Prostate gland (tissue), 2 donors: ENCODE measurements at places on chromosomes 7 and 10.

DNA sequence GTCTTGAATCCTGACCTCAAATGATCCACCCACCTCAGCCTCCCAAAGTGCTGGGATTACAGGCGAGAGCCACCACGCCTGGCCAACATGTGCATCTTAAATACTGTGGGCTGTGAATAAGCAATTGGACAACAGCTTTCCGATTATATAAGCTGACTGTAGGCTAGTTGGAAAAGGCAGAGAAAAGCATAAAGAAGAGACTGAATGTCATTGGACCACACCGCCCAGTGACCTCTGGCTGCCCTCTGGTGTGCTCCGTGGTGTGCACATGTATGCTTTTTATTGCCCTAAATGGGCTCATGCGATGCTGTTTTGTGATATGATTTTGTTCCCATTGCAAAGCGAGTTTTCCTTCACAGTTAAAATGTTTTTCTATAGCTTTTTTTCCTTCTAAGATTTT lies 15.4 kb upstream of the CSGALNACT2 start:
- DNase-seq = no peak

DNA sequence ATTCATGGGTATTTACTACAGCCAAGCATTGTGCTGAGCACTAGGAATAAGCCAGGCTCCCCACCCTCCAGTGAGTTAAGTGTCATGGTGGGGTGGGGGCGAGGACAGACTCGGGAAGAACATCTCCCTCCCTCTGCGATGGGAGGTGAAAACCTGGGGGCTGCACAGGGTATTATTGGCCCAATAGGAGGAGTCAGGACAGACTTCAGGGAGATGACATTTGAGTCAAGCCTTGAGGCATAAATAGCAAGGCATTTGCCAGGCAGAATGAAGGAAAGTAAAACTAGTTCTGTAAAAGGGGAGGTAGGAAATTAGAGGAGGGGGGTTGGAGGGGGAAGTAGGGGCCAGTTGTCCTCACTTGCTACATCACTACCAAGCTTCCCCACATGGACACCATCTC lies 18.9 kb downstream of the NKX2-3 start:
- no peak for DNase-seq

DNA sequence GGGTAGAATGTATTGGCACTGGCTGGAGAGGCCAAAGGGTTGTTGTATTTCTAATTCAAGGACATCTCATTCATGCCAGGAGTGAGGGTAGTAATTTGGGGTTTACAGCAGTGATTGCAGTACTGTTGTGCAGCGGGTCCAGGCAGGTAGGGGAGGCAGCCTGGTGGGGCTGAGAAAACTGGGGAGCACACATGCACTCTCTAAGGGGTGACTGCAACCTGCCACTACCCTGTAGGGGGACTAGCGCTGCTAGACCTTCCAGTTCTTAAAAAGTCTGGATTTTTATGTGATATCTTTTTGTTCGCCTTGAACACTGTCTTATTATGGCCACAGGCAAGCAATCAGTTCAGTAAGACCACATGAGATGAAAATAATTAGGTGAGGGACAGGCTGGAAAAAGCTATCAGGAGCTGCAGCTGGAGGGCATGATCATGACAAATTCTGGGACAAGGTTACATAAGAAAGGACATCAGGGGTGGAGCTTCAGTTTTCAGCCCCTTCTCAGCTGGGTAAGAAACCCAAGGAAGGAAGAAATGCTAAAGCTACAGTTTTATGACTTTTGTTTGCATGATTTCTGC lies 149.0 kb downstream of the ARHGAP21 start:
- no peak for DNase-seq

DNA sequence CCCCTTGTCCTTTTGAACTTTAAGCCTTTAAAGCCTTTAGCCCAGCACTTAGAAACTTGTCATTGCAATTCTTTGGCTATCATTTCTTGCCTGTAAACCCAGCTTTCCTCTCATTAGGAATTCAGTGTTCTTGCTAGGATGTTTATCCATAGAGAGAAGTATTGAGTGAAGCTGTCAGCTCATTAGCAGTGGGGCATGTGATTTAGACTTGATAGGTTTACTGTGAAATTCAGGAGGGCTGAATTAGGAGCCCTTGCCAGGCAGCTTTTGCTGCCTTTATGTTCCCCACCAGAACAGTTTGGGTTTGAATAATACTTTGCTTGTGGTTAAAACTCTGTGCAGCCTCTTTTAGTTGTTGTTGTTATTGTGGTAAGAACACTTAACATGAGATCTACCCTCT lies 39.5 kb downstream of the LHFPL3 start:
- no peak for DNase-seq

- DNase-seq = no peak
These were observed 17.1 kb upstream of the TMEM120A start for GRCh38 chr7:76011442-76011861.

DNA sequence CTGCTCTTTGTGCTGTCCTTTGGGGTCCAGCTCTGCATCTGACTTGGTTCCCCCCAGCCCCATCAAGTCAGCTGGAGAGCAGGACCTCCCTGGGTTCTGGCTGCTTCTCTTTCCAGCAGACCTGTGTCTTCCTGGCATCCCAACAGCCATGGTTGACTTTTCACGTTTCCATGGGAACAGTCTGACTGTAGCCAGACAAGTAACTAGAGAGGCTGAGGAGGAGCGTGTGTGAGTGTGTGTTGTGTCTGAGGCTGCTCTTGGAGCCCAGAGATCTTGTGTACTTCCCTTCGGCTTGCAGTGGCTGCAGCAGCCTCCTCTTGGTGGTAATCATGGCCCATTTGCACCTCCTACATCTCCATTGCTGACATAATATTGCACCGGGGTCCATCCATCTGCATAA lies 332.0 kb downstream of the RPS24 start:
- no peak for DNase-seq

DNA sequence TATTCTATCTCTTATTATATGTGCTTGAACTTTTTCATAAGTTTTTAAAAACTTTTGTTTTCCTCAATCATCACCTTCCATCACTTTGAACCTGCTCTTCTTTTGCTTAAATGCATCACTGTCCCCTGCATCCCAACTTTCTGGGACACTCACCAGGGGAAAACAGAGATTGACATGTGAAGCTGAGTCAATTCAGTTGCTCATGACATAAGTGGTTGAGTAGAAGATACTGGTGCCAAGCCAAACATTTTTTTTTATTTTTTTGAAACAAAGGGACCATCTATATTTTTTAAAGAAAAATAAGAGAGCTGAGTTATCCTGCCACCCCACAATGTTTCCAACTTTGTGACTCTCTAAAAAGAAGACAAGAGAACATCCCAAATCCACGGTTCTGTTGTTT lies 61.8 kb upstream of the AHR start:
- DNase-seq = no peak

GRCh38 chr7:33062023-33062781 lies at the start of gene NT5C3A:
Gene NT5C3A (minus strand): TSS chr7:33062776. CDS start chr7:33062705, 71 bp downstream.
- DNase-seq = peak; percentile 20

- DNase-seq = no peak
These were observed 19.4 kb upstream of the MINDY3 start for GRCh38 chr10:15879663-15880062.

- DNase-seq = no peak
These were observed 343.7 kb downstream of the ELMO1 start for GRCh38 chr7:37104822-37105518.

- no peak for DNase-seq
These were observed 164.9 kb upstream of the TRIM24 start for GRCh38 chr7:138295049-138295637.

DNA sequence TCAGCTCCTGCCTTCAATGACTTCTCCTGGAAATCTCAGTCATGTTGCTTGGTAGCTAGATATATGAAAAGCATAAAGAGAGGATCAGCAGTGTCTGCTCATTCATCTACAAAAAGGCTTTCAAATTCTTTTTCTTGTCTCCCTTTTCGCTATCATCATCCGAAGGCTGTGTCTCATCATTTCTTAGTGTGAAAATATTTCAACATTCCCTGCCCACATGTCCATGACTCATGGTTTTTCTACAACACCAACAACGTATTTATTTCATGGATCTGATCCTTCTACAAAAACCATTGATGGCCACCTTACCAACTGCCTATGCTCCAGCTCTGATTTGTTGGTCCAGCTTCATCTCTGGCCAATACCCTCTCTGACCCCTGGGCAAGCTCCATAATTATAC lies 472.5 kb upstream of the GHITM start:
- DNase-seq = no peak

DNA sequence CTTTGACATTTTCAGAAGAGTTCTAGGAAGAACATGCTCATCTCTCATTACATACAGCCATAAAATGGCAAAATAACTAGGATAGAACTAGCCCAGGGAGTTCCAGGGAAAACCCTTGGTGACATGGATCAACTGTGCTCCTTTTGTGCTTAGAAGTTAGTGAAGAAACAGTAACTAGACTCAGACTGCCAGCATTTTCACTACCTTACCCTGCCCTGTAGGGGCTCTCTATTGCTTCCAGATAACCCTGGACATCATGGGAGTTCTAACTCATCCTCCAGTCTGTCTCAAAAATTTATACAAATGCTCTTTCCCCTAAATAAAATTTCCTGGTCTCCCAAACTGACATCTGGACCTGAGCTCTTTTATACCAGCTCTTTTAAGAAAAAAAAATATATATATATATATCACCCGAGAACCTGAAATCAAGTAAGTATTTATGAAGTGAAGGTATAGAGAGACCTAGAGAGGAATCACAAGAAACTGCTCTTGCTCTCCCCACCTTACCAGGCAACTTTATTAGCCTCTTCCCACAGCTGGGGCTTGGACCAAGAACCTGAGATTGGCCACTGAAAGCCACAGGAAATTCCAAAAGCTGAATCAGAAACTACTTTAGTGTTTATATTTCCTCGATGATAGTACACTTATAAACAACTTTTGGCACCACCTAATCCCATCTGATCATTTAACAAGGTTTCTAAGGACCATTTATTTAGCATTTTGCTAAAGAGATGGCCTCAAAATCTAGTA lies 101.4 kb downstream of the RELN start:
- DNase-seq = no peak

DNA sequence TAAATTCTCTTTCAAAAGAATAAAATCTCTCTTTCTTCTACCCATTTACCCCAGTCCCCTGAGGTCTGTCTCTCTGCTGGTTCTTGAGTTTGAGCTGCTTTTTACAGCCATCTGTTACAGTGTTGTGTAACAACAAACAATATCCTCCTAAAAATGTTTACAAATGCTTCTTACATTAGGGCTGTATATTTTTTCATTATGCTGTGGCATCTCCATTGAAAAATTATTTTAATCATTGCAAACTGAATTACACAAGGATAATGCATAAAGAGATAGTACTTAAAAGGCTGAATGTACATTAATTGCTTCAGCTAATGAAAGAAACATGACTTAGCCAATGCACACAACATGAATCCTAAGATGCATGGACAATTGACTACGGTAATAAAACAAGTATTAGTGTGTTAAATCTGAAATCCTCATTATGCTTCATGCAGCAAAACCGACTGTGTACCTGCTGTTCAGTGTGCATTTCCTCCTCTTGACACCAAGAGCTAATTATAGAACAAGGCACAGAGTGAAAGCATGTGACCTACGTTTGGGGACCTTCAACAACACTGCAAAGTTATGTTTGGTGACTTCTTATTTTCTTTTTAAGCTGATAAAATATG lies 181.7 kb upstream of the RHOBTB1 start:
- DNase-seq = no peak

GRCh38 chr7:17185690-17186070 lies 112.8 kb upstream of the AHR start:
- DNase-seq = no peak

DNA sequence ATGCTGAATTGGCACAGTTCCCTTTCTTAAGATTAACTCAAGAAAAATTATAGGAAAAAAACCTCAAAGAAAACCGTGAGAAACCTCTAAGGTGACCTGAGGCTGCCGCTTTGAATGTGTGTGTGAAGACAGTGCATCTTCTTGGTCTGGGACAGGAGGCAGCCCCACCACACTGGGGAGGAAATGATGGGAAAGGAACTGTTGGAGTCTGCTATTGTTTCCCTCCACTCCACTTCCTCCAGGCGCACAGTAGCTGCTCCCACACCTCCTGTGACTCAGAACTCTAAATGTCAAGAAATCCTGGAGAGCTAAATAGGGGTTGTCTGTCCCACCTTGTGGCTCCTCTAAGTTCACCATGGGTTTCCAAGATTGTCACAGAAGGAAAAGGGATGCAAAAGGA lies 179.4 kb downstream of the PDE1C start:
- no peak for DNase-seq
